Esophagus muscularis mucosa (tissue), 4 donors: ENCODE measurements at places on chromosomes 1 and 21. TPM values are rescaled to one million over a fixed set of nuclear protein-coding genes. Genes with fewer than 3 reads are reported as not detected.

GRCh38 chr1:110292031-110292741 lies 47.0 kb upstream of the RBM15 start:
- no peak for DNase-seq

- no peak for DNase-seq
Measured at GRCh38 chr1:30353637-30354036, 369.7 kb downstream of the MATN1 start.

GRCh38 chr1:92085727-92086126 lies 5.6 kb downstream of the BTBD8 start:
- DNase-seq, result no peak

Gene FHAD1
- total RNA-seq, result 0.06 TPM

Gene SPRR2B
- total RNA-seq, result not detected

GRCh38 chr1:246577082-246577719 lies 10.9 kb downstream of the CNST start:
- no peak for DNase-seq

DNA sequence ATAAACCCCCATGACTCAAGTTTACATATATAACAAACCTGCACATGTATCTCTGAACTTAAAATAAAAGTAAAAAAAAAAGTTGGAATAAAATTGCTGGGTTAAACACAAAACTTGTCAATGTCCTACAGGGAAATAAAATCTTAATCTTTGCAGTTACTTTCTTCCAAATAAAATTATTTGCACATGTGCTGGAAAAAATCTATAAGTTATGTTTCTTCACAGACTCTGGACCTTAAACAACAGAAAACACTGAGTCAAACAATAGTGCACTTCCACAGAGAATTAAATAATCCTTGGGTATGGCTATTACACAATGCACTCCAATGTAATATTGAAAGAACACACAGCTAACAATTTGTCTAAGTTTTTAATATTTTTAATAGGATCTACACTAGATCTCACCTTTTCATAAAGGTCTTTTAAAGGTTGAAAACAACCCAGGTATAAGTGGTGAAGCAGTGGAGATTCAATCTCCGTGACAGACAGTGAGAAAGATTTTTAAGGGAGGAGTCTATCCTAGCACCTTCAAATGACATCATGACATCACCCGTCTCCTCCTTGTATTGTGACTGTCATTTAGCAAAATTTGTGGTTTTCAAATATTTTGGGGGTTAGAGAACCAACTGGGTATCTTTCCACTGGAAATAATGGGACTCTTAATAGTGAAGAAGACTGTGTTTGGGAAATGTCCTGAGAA lies 25.2 kb upstream of the FGGY start:
- DNase-seq, result no peak

DNA sequence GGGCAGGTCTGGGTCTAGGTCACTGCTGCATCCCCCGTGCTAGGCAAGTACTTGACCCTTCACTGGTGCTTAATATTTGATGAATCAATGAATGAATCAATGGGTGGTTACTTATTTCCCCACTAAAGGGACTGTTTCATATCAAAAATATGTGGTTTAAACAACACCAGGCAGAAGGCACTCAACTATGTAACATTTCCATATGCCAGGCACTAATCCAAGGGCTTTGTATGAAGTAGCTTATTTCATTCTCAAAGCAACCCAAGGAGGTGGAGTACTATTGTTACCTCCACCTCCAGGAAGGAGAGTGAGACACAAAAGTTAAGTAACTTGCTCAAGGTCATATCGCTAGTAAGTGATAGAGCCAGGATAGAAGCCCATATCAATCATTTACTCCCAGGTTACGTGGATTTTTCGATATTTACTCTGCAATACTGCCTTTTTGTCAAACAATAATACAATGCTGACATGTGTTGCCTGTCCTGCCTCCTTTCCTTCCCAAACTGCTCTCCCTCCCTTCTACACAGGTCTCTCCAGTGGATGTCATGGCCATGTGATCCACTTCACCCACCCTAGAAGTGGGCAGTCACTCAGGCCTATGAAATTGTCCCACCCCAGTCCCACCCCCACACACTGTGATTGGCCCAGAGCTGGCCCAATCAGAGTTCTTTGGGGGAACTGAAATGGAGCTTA lies 142.8 kb downstream of the ETS2 start:
- DNase-seq, result no peak

- DNase-seq, result no peak
Measured at GRCh38 chr21:16211339-16212303, 481.8 kb downstream of the USP25 start.

DNA sequence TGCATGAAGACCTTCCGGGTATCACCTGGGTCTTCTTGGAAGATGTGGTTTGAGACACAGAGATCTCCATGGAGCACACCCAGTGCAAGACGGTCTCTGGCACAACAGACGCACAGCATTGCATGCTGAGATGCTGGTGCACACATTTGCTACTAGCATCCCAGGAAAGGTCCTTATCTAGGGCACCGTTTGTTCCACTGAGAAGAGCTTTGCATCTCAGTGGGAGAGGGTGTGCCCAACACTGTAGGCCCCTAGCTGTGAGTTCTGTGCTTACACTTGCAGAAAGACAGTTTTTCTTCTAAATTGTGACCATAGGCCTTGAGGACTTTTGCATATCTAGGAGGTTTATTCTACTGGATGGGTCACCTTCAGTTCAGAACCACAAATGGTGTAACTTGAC lies 554.1 kb downstream of the MATN1 start:
- peak; percentile 89 for DNase-seq

Gene HRNR
- not detected for total RNA-seq

Gene EPHA2
- total RNA-seq, result 15.6 TPM

GRCh38 chr1:12231276-12231595 lies 1.4 kb downstream of the VPS13D start:
- no peak for DNase-seq

DNA sequence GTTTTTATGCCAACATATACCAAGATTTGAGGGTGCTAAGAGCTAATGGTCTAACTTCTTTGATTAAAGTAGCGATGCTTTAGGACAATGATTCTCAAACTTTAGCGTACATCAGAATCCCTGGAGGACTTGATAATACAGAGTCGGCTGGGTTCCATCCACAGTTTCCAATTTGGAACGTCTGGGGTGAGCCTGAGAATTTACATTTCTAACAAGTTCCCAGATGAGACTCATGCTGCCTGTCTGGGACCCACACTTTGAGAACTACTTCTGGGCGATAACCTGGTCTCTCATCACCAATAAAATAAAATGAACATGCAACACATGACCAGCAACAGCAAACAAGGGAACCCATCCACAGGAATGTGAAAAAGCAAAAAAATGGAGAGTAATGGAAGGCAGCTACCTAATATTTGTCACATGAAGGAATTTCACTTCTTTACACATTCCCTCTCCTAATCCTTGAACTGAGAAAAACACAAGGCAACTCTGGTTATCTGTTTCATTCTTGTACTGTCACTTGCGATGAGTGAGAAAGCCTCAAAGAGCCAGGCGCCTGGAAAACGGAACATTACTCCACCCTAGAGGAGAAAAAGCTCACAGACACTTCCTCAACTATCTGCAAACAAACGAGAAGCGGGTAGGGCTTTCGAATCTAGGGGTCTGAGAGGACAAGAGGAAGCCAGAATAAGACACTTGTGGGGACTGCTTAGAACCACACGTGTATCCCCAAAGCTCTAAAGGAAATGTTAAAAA lies 14.0 kb downstream of the HSF2BP start:
- no peak for DNase-seq

DNA sequence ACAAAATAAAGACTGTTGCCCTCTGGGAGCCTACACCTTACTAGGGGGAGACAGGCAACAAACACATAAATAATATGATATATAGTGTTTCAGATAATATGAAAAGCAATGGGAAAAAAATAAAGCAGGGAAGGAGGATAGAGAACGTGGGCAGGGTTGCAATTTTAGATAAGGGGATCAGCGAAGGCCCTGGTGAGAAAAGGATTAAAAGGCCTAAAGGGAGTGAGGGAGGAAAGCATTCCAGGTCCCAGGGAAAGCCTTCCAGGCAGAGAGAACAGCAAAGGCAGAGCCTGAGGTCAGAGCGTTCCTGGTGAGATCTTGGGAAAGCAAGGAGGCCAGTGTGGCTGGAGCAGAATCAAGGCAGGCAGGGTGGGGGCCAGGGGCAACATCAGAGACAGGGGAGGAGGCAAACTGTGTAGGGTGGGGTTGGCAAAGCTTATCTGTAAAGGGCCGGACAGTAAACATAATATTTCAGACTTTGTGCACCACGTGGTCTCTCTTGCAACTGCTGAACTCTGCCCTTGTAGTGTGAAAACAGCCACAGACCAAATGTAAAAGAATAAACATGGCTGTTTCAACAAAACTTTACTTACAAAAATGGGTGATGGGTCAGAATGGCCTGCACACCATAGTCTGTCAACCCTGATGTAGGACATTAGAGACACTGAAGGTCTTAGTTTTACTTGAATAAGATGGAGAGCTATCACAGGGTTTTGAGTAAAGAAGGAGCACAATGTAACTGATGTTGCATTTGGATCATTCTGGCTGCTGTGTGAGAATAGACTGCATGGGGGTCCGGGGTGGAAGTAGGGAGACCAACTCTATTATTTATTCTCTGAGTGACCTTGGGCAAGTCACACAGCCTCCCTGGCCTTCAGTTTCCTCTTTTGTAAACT lies 13.3 kb upstream of the CPT2 start:
- no peak for DNase-seq

Gene TSSK3
- total RNA-seq, result not detected

Gene DNAI4
- total RNA-seq, result 6.2 TPM

- DNase-seq, result no peak
Measured at GRCh38 chr1:58805716-58806571, 22.1 kb upstream of the JUN start.

- no peak for DNase-seq
Measured at GRCh38 chr1:166903232-166903631, 27.2 kb upstream of the TADA1 start.

Gene SPAG17
- not detected for total RNA-seq
